ENCODE measurements at places on chromosomes 6 and 20.

DNA sequence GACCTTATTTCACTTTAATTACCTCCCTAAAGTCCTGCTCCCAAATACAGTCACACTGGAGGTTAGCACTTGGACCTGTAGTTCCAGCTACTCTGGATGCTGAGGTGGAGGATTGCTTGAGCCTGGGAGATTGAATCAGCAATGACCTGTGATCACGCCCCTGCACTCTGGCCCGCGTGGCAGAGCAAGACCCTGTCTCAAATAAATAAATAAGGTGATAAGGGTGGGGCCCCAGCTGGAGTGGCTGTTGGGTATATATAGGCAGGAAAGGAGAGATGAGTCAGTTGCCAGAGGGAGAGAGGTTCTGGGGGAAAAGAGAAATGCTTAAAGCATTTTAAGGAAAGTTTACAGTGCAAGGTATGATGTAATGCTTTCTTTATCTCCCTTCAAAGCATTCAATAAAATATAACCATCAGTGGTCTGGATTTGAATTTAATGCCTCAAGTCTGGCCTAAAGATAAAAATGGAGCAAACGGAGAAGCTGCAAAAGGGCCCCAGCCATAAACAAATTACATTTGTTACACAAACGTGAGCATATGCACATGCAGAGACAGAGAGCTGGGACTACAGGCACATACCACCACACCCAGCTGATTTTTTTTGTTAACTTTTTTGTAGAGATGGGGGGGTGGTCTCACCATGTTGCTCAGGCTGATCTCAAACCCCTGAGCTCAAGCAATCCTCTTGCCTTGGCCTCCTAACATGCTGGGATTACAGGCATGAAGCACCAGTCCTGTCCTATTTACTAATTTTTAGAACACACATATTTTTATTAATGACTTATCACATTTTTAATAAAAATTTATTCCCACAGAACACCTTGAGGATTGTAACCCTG lies 6.1 kb upstream of the PM20D2 start:
- DNase-seq: no peak

DNA sequence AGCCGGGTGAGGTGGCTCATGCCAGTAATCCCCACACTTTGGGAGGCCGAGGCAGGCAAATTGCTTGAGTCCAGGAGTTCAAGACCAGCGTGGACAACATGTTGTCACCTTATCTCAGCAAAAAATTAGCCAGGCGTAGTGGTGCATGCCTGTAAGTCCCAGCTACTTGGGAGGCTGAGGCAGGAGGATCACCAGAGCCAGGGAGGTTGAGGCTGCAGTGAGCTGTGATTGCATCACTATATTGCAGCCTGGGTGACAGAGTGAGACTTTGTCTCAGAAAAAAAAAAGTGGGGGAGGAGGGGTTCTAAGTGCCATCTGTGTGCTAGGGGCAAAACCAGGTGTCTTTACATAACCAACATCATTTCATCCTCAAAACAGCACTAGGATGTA lies 48.3 kb downstream of the CDK5RAP1 start:
- no peak for DNase-seq

DNA sequence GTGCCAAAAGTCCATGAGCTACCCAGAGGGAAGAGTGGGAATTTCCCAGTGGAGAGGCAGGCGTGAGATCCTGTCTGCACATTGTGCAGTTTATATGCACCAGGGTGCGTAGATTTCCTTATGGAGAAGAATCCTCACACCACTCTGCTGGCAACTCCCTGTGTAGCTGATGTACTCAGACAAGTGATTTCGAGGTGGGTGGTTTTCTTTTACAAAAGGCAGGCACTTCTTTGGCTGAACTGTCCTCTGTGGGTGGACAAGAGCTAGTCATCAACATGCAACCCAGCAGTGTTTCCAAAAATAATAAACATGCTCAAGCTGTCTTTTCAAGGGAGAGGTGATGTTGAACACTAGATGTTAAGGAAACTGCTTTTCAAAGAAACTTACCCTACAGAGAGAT lies 121.7 kb upstream of the NXT1 start:
- no peak for DNase-seq

DNA sequence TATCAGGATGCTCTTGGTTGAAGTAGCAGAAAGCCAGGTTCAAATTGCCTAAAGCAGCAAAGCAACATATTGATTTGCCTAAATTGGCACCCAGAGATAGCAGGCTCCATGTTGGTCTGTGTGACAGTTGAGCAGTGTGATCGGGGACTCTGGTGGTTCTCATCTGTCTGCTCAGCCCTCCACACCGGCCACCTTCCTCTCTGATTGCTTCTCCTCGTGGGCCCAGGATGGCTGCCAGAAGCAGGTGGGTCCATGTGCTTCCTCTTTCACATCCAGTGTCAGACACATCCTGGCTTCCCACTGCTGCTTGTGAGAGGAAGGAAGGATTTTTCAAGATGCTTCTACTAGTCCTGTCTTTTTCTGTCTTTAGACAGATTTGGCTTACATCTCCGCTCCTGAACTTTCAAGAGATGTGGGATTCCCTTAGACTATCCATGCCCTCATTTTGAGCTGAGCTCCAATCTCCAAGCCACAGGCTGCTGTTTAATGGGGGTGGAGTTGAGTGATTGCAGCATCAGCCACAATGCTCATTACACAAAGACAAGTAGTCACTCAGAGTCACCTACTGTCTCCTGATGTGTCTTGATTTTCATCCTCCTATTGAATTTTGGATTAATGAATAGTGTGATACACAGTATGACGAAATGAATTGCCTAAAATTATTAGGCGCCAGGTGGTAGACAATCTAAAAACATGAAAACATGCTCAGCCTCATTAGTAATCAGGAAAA lies 122.2 kb downstream of the ZDHHC14 start:
- no peak for DNase-seq

GRCh38 chr20:20265210-20265609 lies 102.7 kb upstream of the INSM1 start:
- no peak for DNase-seq

DNA sequence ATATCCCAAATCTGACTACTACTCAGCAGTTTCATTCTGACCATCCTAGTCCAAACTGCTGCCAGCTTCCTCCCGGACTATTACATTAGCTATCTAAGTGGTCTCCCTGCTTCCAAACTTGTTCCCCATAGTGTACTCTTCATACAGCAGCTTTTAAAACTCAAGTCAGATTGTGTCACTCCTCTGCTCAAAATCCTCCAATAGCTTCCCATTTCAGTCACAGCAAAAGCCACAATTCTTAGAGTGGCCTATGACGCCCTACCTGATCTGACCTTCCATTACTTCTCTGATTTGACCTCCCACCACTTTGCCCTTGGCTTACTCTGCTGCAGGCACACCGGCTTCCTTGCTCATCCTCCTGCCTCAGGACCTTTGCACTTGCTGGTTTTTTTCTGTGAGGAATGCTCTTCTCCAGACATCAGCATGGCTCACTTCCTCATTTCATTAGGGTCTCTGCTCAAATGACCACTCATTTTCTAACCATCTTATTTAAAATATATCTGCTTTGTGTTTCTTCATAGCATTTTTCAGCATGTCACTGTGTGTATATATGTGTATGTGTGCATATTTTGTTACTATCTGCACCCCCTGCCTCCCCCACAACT lies 111.1 kb upstream of the DTNBP1 start:
- DNase-seq: no peak

DNA sequence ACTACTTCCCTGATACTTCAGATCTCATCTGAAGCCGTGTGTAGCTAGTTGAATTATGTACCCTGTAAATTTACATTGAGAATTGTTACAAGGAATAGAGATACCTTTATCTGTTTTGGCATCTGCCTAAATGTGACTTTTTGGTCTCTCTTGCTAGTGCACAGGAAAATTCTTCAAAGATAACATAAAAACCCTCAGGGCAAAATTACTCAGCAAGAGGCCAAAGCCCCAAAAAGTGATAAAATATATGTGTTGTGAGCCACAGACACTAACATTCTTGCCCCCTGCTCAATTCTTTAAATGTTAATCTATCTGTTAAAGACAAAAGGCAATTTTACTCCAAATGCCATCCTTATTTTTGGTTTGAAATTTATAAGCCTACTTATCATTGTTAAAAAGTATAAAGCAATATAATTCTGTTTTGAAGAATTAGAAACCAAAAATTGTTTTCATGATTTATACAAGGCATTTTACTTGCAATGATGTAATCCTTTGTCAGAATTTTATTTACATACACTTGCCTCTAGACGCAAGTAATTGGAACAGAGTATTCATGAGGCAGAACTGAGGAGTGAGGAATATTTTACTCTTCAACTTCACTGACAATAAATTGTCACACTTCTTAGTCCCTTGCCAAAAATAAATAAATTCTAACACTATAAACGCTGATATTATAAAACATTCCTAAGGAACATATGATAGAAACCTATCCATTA lies 186.2 kb downstream of the EPM2A start:
- DNase-seq: no peak

GRCh38 chr20:40010483-40010882 lies 678.6 kb downstream of the MAFB start:
- no peak for DNase-seq

DNA sequence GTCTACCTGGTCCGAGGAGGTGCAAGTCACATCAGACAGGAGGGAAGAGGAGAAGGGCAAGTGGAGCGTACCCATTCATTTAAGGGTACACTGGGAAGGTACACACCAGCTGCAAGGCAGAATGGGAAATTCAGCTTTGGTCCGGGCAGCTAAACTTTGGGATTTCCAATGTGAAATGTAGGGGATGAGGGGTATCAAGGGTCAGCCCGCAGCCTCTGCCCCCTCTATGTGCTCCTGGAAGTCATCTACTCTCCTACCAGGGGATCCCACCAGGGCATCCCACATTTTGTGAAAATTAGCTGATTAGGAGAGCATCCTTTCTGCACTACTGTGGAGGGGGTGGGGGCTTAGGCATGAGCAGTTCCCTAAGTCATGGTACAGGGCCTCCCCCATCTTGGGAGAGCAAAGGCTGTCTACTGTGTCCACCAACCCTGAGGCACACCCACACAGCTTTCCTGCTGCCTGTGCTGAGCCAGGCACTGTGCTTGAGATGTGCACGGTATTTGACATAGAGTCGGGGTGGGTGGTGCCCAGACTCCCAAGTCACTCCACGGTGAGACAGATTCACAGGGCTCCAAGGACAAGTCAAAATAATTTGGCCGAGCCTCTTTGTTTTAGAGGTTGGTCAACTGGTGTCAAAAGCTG lies 189.1 kb upstream of the SULF2 start:
- DNase-seq: no peak

GRCh38 chr20:20712004-20712473 lies 405 bp downstream of the RALGAPA2 start:
- no peak for DNase-seq

DNA sequence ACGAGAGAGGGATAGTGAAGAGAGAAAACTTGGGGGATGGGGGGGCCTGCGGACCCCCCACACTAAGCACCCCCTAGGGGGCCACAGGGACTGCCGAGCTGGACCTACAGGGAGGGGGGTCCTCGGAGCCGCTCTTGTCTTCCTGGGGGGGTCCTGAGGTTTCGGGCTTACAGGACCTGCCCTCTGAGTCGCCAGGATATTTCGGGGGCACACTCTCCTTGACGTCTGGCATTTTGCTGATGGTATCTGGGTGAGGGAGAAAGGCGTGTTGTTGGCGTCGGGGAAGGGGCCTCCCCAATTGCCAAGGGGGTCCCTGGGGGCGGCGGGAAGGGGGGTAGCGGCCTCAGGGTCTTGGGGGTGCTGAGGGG lies 516 bp downstream of the TCP11 start:
- no peak for DNase-seq

- no peak for DNase-seq
These were observed 110.3 kb downstream of the CDC5L start for GRCh38 chr6:44497807-44498206.

- DNase-seq: no peak
These were observed 22.5 kb upstream of the IRAK1BP1 start for GRCh38 chr6:78844899-78845298.

- no peak for DNase-seq
These were observed 97.3 kb downstream of the INSM1 start for GRCh38 chr20:20465252-20465651.

DNA sequence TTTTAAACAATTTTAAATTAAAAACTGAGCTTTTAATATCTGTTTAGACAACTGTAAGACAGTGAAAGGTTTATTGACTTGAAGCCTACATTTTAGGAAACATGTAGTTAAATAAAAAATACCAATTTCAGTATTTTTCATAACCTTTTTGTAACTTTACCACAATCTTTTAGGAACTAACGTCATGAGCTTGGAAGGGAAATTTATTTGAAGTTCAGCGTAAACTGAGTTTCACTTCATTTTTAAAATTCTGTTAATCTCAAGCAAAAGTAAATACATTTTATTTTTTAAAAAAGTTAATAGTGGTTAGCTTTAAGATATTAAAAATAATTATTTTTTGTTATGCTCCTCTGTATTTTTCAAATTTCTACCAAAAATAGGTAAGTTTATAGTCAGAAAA lies 5.5 kb downstream of the CST7 start:
- no peak for DNase-seq

DNA sequence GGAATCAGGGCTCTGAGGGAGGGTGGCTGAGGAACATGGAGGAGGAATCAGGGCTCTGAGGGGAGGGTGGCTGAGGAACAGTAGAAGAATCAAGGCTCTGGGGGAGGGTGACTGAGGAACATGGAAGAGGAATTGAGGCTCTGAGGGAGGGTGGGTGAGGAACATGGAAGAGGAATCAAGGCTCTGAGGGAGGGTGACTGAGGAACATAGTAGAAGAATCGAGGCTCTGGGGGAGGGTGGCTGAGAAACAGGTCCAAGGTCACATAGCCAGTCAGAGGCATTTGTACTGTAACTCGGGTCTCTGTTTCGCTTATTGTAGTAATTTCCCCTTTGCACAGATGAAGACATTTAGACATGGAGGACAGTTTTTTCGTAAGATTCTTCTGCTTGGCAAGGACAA lies 164.8 kb downstream of the SOBP start:
- DNase-seq: no peak

DNA sequence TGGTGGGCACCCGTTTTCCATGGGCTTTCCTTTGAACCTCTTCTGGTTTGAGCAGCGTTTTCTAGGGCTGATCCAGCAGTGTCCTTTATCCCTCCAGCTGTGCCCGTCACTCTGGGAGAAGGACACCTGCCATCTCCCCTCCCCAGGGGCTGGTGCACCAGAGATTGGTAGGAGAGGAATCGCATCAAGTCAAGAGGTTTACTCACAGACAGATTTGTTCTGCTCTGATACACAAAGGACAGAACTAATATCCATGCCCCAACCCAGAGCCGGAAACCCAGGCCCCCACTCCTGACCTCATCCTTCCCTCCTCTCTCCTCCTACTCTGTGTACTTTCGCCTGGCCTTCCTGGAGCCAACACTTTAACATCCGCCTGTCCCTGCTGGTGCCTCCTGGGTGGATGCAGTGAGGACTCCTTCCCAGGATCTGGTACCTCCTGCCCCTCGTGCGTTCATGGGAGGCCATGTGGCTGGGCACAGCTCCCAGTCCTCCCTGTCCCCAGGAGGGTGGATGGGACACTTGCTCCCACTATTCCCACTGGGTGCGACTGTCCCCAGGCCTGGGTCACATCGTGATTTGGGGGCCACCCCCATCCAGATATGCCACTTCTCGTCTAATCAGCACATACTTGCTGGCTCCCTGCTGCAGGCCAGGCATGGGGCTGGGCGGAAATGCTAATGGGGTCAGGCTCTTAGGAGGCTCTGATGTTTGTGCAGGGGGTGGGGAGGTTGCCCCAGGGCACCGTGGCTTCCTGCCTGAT lies 286.3 kb downstream of the CDH4 start:
- DNase-seq: no peak
